ENCODE measurements at places on chromosomes 1 and 21. TPM values are rescaled to one million over a fixed set of nuclear protein-coding genes. Genes with fewer than 3 reads are reported as not detected.
A peak's percentile ranks its signal among the peaks of the same experiment; 100 is the strongest.

GRCh38 chr21:29271927-29272333 lies 26.8 kb upstream of the BACH1 start:
- no peak for DNase-seq

AMY1B gene
- total RNA-seq: not detected

DNA sequence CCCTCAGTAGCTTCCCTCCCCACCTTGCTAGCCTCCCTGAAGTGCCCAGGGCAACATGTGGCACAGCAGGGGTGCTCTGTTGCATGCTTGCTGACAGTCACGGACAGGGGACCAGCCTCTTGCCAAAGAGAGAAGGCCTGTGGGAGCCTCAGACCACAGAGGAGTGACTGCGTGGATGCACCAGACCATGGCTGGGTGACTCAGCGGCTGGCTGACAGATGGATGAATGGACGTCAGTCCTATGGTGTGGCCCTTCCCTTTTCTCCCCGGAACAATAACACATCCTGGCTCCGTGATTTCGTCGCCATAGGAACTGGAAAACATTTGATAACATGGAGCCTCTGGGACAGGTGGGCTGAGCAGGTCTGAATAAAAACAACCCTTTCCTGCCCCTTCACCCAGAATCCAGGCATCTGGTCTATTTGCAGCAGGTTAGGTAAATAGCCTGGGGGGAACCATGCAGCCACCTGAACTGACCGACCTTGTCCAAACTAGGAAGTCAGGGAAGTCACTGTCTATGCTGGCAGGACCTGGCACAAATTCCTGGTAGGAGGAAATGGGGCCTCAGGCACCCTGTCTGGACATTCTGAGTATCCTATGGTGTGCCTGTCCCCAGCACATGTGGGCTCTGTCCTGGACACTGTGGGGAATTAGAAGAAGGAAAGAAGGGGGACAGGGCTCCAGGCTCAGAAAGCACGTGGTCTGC lies 53.3 kb downstream of the NENF start:
- DNase-seq: no peak

GRCh38 chr1:234597894-234598293 lies 12.1 kb downstream of the IRF2BP2 start:
- DNase-seq: no peak

MOB3C gene
- total RNA-seq: 19.4 TPM

- DNase-seq: no peak
These were observed 10.1 kb downstream of the HECTD3 start for GRCh38 chr1:45001011-45001481.

C8B gene
- total RNA-seq: not detected

GRCh38 chr1:232143315-232143886 lies 486.5 kb downstream of the SIPA1L2 start:
- DNase-seq: no peak

- DNase-seq: peak; percentile 58
These were observed 300.0 kb downstream of the RRAGC start for GRCh38 chr1:38559446-38560165.

PSMD4 gene
- total RNA-seq: 116 TPM

KRTAP11-1 gene
- total RNA-seq: not detected

DNA sequence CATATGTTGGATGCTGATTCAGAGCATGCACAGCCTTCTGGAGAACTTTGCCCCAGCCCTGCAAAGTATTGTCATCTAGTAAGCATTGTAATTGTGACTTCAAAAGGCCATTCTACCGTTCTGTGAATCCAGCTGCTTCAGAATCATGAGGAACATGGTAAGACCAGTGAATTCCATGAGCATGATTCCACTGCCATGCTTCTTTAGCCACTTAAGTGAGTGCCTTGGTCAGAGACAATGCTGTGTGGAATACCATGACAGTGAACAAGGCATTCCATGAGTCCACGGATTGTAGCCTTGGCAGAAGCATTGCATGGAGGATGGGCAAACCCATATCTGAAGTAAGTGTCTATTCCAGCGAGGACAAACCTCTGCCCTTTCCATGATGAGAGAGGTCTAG lies 123.7 kb downstream of the S1PR1 start:
- no peak for DNase-seq

TACSTD2 gene
- 310 TPM for total RNA-seq

GRCh38 chr1:73604739-73605138 lies 593.2 kb downstream of the LRRIQ3 start:
- no peak for DNase-seq

RGS13 gene
- total RNA-seq: not detected

RNU1-4 gene
- total RNA-seq: under 0.01 TPM

GRCh38 chr1:2855206-2856065 lies 53.9 kb upstream of the TTC34 start:
- DNase-seq: peak; percentile 12

DNA sequence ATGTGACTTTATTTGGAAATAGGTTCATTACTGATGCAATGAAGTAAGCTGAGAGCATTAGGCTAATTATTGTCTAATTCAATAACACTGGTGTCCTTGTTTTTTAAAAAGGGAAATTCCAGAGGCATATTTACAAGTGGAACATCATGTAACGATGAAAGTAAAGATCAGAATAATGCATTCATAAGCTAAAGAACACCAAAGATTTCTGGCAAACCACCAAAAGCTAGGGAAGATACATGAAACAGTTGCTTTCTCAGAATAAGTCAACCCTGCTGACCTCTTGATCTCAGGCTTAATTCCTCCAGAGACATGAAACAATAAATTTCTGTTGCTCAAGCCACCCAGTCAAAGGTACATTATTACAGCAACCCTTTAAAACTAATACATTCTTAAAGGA lies 20.3 kb upstream of the IFI16 start:
- DNase-seq: no peak

SAMD11 gene
- total RNA-seq: 61.6 TPM

GRCh38 chr1:7948960-7949359 lies 8.3 kb upstream of the TNFRSF9 start:
- DNase-seq: no peak

ZYG11A gene
- total RNA-seq: 0.87 TPM

RHEX gene
- total RNA-seq: 3.9 TPM

- DNase-seq: no peak
These were observed 69.4 kb upstream of the ACTRT2 start for GRCh38 chr1:2951856-2952255.

DNA sequence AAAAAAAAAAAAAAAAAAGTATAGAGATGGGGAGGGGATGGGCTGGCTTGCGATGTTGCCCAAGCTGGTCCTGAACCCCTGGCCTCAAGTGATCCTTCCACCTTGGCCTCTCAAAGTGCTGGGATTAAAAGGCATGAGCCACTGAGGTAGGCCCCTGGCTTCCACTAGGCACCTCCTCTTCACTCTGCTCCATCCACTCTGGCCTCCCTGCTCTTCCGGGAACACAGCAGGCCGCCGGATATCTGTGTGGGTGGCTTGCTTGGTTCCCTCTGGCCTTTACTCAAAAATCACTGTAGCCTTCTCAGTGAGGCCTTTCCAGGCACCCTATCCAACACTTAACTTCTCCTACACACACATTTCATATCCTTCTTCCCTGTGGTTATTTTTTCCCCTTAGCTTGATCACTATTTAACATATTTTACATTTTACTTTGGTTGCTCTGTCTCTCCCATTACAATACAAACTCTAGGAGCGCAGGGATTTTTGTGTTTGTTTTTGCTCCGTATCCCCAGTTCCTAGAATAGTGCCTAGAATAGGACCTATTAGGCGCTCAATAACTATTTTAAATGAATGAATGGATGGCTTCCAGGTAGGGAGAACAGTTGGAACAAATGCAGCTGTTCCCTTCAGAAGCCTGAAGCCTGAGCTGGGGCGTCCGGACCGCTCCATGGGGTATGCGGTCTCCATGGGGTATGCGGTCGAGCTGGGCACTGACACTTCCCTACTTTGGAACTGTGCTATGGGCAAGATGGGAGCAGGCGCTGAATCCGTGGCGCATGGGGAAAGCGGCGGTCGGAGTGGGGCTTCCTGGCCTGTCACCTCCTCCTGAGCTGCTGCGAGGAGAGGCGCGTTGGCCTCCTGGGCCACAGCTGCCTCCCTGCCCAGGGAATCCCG lies 46.7 kb downstream of the H3-3A start:
- no peak for DNase-seq

DNA sequence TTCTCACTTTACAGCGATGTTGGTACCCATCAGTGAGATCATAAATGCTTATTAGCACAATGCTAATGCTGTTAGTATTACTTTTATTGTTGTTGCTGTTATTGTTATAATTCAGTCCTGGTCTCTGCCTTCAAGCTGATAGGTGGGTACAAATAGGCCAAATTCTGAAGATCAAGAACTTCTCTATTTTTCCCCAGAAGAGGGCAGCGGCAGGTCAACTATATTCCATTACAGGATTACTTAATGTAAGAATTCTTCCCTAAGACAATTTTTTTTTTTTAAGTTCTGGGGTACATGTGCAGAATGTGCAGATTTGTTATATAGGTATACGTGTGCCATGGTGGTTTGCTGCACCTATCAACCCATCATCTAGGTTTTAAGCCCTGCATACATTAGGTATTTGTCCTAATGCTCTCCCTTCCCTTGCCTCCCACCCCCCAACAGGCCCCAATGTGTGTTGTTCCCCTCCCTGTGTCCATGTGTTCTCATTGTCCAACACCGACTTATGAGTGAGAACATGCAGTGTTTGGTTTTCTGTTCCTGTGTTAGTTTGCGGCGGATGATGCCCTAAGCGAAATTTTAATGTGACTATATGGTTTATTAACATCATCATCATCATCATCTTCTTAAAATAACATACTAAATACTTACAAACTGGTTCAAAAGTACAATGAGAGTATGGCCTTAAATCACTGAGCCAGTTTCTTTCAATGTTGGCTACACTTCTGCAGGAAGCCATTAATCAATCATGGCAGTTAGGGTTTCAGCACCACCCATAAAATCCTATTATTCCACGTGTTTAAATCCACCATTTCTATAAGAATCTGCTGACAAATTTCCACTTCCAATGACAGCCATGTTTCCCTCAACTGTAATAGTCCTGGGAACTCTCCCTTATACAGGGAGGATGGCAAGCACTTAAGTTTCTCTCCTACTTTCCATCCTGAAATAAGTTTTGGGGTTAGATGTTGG lies 19.2 kb downstream of the SLC19A2 start:
- no peak for DNase-seq

DYNLT4 gene
- total RNA-seq: not detected

DNA sequence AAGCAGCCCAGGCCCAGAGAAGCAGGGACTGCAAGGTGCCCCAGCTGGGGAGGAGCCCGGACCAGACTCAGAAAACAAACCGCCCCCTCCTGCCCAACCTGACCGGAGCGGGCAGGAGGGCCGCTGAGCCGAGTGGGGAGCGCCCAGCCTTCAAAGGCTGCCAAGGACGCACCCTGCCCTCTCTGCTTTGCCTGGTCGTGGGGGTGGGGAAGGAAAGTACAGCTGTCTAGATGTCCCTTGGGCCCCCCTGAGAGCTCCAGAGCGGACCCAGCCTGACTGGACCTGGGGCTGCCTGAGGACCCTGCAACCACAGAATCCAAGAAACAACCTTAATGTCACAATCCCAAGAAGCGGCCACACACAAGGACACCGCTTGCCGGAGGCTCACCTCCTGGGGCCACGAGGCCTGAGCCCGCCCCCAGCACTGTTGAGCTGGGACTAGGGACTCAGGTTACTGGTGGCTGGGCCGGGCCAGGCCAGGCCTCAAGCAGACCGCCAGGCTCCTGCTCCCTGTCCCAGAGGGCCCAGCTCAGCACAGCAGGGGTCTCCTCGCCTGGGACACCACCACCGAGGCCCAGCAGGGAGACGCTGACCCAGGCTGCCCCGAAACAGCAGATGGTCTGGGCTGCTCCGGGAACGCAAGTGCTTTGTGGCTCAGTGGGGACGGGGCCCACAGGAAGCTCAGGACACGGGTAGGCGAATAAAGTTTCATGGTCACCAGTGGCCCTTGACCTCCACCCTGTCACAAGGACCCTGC lies 1.4 kb downstream of the DVL1 start:
- DNase-seq: no peak

SPRR2G gene
- total RNA-seq: not detected

- no peak for DNase-seq
These were observed 61.3 kb downstream of the B3GALNT2 start for GRCh38 chr1:235442788-235443429.

Data from prostate gland (tissue), 2 donors.